Stimulated activated CD4-positive, alpha-beta T cell treated with anti-CD3 and anti-CD28 coated beads, TNF-alpha, amount 100 ng/mL, for 24 hours (primary cell): ENCODE measurements at places on chromosomes 1 and 21.

- no peak for DNase-seq
Measured at GRCh38 chr21:43211072-43211759, 42.4 kb downstream of the CRYAA start.

DNA sequence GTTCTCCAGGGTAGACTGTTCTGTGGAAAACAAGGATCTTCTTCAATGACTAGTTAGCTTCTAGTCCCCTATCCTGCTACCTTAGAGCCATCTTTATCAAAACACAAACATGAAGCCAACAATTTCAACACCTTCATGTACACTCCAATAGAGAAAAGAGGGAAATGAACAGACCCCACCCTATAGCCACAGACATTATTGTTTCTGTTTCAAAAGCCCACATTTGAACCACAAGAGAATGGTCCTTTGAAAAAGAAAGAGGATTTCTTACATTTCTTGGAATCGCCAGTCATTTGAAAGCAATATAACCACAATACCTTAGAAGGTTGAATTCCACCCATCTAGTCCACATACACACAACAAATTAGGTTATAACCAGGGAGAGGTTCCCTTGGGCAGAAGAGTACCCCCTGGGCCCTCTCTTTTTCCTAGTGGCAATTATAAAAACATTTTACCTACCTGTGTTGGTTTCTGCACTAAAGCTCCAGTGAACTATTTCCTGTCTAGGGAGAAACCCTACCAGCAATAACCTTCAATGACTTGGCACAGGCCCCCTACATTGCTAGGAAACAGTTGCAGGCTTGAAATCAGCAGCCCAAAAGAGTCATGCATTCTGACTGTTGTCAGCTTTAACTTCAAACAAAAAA lies 2.7 kb upstream of the LPGAT1 start:
- DNase-seq = no peak

DNA sequence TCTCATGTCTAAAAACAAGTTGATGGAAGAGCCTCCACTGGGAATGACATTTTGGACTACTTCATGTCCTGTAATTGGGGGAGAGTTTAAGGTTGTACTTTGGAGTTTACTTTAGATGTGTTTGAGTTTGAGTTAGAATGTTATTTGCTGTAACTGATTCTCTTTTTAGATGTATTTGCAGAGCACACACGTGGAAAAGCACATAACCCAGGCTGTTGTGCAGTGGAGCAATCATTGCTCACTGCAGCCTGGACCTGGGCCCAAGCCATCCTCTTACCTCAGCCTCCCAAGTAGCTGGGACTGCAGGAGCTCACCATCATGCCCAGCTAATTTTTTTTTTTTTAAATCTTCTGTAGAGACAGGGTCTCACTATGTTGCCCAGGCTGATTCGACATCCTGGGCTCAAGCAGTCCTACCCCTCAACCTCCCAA lies 36.7 kb upstream of the SH3D21 start:
- no peak for DNase-seq

DNA sequence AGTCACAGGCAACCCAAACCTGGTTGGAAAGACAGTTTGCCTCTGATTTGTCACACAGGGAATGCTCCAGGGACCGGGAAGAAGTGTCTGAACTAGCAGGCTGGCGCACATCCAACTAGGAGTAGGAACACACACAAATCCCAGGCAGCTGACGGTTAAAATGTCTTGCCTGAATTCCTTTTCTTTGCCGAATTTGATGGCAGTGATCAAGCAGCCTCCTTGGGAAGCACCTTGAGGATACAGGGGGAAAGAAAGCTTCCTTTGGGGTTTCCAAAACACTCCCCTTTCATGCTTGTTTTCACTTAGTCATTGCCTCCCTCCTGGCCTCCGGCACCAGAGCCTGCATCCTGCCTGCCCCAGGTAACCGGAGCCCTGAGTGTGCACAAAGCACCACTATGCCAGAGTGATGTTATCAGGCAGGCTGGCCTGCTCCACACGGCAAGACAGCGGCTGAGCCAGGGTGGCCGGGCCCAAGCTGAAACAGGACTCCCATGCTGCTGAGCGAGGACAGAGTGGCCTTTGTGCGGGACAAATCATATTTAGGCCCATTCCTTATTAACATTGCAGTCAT lies 193.8 kb downstream of the LMX1A start:
- DNase-seq = no peak

GRCh38 chr1:911875-912739 lies 11.6 kb upstream of the SAMD11 start:
- DNase-seq = no peak

DNA sequence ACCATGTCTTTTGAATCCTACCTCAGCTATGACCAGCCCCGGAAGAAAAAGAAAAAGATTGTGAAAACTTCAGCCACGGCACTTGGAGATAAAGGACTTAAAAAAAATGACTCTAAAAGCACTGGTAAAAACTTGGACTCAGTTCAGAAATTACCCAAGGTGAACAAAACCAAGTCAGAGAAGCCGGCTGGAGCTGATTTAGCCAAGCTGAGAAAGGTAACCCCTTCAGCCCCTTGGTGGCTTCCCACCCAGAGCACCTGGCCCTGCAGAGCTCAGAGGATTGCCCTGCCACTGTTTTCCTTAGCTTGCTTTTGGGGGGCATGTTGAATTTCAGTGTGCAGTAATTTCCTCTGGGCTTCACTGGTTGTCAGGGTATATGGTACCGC lies 8.5 kb downstream of the ELOA start:
- DNase-seq = no peak

DNA sequence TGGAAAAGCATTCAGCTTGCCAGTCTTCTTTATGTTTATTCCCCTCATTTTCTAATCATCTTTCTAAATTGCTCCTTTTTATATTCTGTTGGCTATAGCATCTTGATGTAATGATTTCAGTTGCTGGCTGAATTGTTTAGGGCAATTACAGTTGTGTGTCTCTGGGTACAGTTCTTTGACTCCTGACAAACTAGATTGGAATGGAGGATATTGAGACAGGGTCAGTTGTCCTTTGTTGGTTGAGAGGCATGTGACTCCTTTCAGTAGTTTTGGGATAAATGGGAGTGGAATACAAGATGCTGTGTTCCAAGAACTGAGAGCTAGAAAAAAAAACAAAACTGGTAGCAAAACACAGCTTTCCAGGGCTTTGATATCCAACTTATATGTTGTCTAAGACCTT lies 1.5 kb downstream of the CENPF start:
- no peak for DNase-seq

DNA sequence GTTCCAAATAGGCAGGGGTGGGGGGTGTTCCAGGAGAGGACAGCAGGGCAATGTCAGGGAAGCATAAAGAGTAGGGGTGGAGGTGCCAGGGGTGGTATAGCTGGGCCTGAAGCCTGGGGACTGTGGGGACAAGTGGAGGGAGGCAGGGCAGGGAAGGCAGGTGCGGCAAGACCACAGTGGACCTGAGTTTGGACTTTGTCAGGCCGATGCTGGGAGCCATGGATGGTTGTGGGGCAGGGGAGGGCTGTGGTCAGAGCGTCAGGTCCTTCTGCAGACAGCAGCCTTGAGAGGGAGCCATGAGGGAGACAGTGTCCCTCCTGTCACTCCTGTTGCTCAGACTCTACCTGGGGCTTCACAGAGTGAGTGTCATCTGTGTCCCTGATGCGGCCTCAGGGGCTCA lies 320.3 kb downstream of the PTPRU start:
- DNase-seq = no peak

GRCh38 chr1:227541129-227541528 lies 22.2 kb upstream of the ZNF678 start:
- no peak for DNase-seq

DNA sequence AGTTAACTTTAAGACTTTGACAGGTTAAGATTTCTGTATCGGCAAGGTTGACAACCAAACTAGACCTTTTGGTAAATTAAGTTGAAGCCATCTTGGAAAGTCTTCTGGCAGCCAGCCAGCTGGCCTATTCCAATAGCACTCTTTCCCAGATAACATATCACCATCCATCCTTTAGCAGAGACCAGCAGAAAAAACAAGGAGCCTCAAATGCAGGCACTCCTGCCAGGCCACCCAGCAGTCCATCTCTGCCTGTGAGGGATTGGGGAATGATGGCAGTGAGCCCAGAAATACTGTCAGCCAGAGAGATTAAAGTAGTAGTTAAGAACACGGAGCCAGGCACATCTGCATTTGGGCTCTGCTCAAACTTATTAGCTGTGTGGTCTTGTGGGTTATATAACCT lies 19.4 kb downstream of the ZBTB40 start:
- DNase-seq = no peak

GRCh38 chr1:192443616-192444015 lies 126.8 kb downstream of the RGS21 start:
- no peak for DNase-seq

GRCh38 chr1:229570891-229571516 lies 12.5 kb upstream of the ABCB10 start:
- no peak for DNase-seq

- no peak for DNase-seq
Measured at GRCh38 chr1:117985973-117986372, 56.4 kb downstream of the WDR3 start.

DNA sequence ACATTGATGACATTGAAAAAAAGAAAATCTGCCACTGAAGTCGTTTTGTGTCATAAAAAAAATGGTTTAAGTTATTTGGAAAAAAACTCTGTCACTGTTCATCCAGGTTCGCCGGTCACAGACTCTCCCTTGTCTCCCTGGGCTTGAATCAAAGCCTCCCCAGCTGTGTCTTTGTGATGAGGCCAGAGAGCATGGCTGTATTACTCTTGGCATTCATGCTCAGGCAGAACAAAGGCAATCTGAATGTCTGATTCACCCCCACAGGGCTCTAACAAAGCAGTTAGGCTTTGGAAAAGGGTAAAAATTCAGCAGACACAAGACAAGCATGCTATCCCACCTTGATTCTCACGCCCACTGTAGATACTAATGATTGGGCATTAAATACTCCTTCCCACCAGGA lies 304.3 kb upstream of the PLD5 start:
- DNase-seq = no peak

- no peak for DNase-seq
Measured at GRCh38 chr1:227583354-227583753, 20.0 kb downstream of the ZNF678 start.

DNA sequence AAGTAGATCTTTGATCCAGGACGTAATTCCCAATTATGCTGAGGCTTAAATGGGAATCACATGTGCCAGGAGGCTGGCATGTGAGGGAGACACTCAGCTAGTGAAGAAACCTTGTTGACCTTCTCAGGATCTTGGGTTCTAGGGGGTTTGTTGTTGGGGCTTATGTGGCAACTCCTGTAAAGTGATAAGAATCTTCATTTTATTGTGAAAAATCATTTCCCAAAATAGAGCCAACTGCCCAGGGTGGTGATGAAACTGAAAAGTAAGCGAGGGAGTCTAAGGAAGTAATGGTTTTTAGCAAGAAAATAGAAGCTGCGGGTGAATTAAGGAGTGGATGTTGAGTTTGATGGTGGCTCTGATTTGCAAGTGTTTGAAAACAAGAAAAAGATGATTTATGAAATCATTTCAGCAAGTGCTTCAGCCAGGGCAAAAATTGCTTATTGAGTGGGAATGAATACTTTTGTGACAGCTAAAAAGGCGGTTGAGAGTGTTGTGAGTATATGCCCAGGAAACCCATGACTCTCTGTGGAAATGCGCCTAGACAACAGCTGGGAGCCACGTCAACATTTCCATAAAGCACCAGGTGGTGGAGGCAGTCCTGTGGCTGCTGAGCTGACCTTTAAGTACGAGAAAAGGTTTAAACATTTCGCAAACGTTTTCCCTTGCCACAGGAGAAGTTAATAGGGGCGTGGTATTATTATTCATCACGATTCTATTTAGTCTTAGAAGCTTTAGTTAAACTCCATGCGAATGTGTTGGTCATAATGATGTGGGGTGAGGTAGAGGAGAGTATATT lies 102.7 kb downstream of the HMGB4 start:
- DNase-seq = no peak

DNA sequence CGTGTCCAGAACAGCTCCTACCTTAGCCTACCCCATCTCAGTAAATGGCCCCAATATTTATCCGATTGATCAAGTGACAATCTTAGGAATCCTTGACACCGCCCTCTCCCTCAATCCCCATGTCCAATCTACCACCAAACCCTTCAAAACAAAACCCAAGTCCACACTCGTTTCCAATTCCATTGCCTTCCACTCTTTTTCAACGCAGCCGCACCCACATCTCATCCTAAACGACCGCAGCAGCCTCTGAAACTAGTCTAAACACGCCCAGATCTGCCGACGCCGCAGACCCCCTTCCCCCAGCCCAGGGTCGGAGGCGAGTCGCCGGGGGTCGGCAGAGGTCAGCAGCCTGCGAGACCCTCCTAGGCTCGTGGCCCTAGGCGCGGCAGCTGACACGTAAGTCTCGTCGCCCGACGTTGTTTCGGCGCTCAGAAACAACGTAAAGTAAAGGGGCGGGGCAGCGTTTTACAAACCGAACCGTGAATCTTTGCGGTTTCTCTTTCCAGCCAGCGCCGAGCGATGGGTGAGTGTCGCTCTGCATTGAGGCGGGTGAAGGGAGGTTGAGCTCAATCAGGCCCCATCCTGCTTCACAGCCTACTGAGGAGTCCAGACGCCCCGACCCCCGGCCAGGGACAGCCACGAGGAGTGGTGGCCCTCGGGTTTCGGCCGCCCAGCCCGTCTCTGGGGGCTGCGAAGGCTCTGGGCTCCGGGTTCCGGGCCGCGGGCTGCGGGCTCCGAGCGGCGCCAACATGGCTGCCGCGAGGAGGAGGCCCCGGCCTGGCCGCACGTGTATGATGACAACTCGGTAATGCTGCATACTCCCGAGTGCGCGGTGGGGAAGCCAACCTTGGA lies at the start of gene RPS8:
Gene RPS8 (plus strand): TSS at position 463 of the 852 bp plus-strand sequence. CDS start 57 bp downstream, at position 520.
- DNase-seq = peak; percentile 89

DNA sequence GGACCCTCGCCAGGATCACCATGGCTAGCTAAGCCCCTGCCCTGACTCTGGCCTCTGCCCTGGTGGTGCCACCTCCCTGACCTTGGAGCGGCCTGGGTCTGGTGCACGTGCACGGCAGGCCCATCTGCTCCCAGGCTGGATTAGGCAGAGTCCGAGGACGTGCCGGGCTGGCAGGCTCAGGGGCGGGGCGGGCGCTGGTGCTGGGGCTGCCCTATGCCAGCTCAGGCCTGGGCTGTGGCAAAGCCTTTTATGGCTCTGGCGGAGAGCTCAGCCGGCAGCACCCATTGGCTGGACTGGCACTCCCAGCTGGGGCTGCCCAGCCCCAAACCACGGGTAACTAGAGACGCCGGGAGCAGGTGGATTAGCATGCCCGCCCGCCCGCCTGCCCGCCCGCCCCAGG lies 17.1 kb upstream of the EDN2 start:
- no peak for DNase-seq

DNA sequence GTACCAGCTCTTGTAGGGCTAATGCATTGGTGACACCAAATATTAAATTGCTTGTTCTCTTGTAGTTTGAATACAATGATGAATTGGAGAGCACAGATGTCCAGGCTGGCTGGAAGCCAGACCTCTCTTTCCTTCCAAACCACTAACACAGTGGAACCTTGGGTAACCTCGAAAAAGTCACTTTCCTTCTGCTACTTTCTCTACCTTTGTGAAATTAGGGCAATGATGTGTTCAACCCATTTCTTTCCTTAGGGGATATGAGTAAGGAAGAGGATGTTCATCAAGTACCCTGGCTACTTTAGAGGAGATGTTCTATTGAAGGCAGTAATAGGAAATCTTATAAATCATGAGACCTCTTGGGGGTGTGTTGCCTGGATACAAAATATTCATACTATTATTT lies 55.7 kb downstream of the XCL2 start:
- DNase-seq = no peak
